ENCODE measurements at places on chromosomes 2 and 18.

GRCh38 chr2:10424051-10424450 is 24.1 kb downstream of the ODC1 start:
- no peak for DNase-seq

DNA sequence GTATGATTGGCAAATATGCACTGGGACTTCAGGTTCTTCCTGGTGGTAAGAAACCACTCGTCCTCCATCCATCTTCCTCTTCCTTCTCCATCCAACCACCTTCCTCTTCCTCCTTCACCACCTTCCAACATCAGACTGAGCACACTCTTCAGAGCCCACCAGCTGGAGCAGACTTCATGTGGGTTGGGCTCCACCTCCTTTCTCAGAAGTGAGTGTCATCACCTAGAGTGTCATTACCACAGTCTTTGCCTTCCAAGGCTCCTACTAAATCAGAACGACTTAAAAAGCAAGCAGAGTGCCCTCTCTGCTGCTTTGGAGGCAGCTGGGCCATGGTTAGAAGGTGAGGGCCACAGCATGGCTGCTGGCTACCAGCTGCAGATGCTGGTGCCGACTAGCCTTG is 171.6 kb downstream of the SH3RF3 start:
- no peak for DNase-seq

DNA sequence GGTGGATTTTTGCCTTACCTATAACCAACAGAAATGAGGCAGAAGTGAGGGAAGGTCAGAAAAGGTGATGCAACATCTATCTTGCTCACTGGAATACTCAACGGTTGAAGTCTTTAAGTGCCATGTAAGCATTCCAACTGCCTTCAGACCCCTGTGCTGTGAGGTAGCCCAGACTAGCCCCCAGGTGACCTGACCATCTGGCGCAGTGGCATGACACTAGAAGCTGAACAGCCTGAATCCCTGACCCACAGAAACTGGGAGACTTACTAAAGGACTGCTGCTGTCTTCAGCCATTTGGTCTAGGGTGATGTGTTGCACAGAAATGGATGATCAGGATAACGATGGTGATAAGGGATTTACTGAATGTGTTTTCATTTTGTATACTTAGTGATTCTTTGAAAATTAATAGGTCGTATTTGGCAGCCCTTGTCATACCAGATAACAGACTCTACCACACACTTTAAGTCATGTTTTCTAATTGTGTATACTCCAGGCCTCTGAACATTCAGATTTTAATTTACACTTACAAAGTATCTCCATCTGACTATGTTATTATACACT is 161.5 kb downstream of the STK39 start:
- DNase-seq, result peak; percentile 57

DNA sequence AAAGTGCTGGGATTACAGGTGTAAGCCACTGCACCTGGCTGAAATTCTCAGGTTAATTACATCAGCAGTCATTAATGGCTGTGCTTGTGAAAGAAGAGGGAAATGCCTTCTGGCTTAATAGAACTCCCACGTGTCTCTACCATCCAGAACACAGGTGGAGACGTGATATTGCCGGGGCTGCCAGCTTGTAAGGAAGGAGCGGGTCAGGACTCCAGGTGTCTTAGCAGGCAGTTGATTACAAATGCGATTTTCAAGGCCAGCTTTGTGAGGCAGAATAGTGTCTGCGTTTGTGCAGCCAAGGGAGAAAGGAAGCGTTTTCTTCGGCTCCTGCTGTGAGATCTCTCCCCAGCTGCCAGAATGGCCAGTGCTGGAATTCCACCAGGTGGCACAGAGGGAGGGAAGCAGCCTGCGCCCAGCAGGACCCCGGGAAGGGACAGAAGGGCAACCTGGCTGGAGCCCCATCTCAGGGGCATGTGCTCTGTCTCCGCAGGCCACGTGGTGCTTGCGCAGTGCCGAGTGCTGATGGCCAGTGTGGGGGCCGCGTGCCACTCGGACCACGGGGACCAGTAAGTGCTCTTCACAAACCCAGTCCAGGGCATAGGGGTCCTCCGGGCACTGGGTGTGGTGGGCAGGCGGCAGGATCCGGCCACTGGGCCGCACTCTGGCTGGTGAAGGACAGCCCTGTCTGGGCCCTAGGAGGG is 3.7 kb upstream of the ESPNL start:
- DNase-seq, result no peak

DNA sequence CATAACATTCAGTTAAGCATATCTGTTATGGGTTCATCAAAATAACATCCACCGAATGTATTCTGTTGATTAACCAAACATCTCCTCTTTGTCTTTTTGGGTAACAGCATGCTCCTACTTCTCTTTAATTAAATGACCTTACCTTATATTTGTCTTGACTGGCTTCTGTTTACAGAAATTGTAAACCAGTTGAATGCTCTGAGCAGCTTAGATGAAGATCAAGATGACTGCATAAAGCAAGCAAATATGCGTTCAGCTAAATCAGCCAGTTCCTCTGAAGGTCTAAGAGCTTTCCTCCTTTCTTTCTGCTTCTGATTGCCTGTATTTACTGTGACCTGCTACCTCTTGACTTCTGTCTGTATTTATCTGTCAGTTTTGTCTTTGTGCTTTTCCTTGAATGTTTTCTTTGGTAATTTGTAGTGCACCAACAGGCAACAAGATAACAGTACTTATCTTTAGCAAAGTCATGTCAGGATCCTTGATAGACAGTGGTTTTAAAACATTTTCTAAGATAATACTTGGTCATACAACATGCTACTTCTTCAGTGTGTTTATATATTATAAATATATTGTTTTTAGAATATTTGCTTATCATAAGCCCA is 152.8 kb downstream of the EHBP1 start:
- DNase-seq, result no peak

- peak; percentile 98 for DNase-seq
Measured at GRCh38 chr18:49565612-49566011, 3.8 kb downstream of the LIPG start.

GRCh38 chr18:3597409-3598357 is 147.7 kb downstream of the TGIF1 start:
- DNase-seq, result no peak

DNA sequence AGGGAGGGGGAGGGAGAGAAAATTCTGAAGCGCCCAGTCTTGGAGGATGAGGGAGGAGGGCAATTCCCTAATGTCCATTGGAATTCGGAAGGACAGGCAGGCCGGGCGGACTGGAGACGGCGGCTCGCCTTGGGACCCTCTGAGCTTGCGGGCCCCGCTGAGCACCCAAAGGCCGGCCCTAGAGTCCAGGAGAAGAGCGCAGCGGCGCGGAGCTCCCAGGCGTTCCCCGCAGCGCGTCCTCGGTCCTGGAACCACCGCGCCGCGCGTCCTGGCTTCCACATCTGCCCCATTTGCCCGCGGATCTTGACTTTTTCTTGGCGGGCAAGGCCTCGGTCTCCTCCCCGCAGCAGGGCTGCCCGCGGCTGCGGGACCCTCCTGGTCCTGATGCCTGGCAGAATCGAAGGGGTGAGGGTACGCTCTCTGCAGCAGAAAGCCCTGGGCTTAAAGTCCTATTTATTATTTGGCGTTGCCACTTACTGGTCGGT is 675 bp upstream of the MLPH start:
- DNase-seq, result no peak

- no peak for DNase-seq
Measured at GRCh38 chr18:56541793-56542192, 96.6 kb downstream of the TXNL1 start.

GRCh38 chr2:215799194-215799593 is 214.2 kb downstream of the MREG start:
- no peak for DNase-seq

DNA sequence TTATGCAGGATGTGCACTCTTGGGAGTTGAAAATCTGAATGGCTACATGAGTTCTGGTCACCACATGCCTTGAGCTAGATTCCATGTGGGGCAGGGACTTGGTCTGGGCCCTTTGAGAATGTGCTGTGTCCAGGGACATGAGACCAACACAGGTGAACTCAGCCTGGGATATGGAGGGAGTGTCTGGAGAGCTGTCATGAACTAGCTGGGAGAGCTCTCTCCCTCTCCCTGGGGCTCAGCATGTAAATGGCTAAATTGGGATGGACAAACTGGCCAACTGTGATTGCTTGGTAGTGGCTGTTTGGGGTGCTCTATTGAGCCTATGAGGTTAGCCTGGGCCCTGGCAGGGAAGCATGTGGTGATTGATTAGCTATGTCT is 105.1 kb upstream of the HS6ST1 start:
- DNase-seq, result no peak

DNA sequence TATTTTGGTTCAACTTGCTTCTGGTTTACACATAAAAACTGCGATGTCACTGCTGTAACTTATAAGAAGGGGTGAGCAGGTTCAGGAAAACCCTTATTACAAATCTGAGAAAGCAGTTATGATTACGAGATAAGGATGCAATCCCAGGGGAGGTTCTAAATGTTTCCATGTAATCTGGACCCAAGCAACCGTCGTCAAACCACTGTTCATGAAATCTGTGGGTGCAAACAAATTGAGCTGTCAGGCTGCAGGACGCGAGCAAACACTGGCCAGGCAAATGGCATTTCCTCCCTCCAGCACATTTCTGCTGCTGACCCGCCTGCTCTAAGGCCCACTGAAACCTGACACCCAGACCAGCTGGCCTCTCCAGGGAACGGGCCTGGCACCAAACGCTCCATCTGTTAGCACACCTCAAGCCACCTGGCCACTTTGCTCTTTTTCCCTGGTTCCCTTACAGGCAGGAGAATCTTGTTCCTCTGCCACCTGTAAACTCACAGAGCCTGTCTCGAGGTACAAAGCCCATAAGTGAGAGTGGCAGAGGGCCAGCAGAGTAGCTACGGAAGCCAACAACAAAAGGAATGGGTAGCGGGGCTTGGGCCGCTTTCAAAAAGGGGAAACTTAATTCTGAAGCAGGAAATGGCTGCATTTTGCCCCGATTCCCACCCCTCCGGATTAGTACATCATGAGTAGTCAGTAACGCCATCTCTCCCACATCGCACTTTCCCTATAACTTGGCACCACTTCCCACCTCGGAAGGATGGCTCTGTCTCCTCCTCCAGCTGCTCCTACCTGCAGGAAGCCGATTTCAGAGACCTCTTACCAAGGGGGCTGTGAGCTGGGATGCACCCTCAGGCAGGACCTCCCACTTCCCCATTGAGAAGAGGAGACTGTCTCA is 26.5 kb downstream of the CRACDL start:
- peak; percentile 95 for DNase-seq

GRCh38 chr2:53633441-53633840 is 134.2 kb upstream of the CHAC2 start:
- DNase-seq, result no peak

GRCh38 chr2:235533616-235534385 is 40.0 kb downstream of the AGAP1 start:
- peak; percentile 92 for DNase-seq

GRCh38 chr2:128531856-128532255 is 213.2 kb upstream of the HS6ST1 start:
- peak; percentile 11 for DNase-seq

GRCh38 chr18:70419526-70419925 is 130.7 kb downstream of the SOCS6 start:
- DNase-seq, result no peak

GRCh38 chr2:47617523-47618271 is 165.2 kb upstream of the MSH6 start:
- DNase-seq, result no peak

GRCh38 chr2:127255146-127255545 is 35.0 kb upstream of the CYP27C1 start:
- no peak for DNase-seq

DNA sequence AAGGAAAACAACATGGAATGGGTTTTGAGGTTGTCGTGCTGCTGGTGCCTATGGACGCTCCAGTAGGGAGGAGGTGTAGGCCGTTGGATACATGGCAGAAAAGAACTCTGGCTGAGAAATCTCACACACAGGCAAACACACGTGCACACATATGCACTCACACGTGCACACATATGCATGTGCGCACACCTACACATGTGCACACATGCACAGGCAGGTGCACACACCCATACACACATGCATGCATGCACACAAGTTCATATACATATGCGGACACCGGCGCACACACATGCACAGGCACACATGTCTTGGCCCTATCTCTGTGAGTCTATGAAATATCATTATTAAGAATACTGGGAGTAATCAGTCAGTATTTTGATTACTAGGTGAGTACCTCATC is 150.4 kb downstream of the LRRC30 start:
- no peak for DNase-seq

- DNase-seq, result peak; percentile 76
Measured at GRCh38 chr2:148201075-148202004, 180.4 kb downstream of the MBD5 start.

GRCh38 chr18:62637807-62638687 is 77.3 kb upstream of the PHLPP1 start:
- DNase-seq, result peak; percentile 14

DNA sequence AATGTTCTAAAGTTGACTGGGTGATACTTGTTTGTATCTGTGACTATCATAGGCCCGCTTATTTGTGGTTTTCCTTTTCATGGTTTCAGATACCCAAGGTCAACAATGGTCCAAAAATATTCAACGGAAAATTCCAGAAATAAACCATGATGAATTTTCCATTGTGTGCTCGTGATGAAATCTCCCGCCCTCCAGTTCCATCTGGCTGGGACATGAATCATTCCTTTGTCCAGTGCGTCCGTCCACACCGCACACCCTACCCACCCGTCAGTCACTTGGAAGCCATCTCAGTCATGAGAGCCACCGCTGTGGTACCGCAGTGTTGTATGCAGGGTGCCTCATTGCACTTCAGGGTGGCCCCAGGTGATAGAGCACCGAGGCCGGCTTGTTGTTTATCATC is 268.2 kb upstream of the PXDN start:
- DNase-seq, result no peak

DNA sequence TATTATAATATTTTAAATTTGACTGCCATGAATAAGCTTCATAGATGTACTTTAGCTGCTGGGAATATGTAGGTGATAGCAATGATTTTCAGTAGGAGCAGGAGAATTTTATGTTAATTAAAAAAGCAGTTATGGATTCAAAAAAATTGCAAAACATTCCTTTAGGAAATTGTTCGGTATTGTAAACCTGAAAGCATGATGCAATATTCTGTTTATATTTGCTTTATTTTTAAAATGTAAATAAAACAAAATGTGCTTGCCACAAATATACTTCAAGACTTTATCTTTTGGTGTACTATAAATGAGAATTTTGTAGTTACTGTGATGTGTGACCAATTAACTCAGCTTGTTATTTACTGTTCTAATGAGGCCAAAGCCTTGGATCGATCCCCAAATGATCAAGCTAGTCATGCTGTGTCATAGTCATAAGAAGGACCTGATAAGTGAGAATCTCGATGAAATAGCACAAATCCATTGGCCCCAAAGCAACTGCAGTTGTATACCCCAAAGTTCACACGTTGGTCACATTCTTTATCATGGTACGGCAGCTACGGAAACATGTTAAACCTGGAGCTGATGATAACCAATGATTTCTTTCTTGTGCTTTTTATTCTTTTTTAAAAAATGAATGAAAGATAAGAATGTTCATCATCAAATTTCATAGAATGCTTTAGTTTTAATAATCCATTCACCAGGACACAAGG is 23.6 kb upstream of the ATIC start:
- DNase-seq, result no peak

DNA sequence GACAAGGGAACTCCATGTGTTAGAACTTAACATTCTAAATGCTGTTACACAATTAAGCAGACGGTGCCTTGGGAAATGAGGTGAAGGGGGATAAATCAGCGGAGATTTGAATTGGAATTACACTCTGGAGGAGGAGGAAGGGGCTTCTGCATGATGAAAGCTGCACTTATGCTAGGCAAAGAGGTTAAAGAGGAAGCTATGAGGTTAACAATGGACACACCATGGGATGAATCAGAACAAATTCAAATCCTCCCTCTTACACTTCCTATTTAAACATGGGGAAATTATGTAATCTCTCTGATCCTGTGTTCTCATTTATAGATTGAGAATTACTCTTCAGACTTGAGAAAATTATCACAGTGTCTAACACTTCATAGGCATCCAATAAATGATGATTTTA is 121.5 kb upstream of the SIX2 start:
- no peak for DNase-seq

- no peak for DNase-seq
Measured at GRCh38 chr18:59619816-59620215, 77.4 kb downstream of the CCBE1 start.
